GM23248 (cell line): ENCODE measurements at places on chromosomes 6 and 20.

DNA sequence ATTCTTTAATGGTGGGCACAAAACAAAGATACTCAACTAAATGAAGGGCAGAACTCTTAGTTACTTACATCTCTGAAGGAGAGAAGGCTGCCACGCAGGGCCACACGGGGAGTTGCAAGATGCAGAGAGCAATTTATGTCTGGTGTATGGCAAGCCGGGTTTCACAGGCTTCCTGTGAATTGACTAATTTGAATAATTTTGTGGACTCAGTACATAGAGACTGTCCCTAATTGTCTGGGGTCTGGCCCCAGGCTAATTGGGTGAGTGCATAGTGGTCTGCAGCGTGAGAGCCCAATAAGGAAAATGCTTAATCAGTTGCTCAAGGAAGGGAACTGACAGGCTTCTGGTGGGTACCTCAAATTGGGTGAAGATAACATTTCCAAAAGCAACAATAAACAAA is 205.7 kb downstream of the OTOR start:
- DNase-seq = no peak

DNA sequence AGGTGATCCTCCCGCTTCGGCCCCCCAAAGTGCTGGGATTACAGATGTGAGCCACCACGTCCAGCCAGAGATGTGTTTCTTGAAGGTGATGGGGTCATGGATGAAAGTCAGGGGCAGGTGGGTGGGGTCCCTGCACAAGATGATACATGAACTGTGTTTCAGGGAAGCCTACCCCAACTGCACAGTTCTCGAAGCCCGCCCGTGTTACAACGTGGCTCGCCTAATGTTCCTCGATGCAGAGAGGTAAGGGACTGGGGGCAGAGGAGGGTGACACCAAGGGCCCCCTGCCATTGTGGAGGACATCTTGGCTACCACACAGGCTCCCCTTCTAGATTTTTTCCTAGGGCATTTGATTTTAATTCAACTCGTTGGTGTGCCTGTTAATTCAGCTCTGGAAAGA is 11.9 kb upstream of the CAPN11 start:
- no peak for DNase-seq

DNA sequence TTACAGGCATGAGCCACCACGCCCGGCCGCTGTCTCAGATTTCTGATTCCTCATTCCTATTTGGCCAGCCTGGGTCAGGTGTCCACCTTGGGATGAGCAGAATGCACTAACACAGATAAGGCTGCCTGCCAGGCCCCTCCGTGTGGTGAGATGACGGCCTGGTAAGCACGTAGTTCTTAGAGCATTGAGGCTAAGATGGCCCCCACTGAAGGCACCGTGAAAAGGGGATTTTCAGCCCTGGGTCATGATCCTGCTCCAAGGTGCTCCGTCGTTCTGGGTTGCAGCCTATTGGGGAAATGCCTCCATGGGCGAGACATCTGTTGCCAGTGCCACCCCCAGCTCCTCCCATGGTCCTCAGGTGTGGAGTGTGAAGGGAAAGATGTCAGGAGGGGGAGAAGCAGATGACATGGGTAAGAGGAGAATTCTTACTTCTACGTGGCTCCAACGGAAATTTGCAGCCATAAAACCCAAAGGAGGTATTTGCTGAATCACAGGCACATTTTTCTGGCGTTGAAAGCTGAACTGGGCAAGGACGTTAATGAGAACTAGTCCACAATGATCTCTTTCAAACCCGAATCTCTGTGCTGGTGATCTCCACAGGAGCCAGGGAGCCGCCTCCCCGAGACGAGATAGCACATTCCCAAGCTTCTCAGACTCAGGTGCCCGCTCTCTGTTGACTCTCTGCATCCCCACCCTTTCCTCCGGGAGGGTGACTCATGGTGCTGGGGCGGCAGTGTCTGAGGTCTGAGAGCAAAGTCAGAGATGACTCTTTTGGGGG is 34.0 kb upstream of the BMP6 start:
- DNase-seq = peak; percentile 88

DNA sequence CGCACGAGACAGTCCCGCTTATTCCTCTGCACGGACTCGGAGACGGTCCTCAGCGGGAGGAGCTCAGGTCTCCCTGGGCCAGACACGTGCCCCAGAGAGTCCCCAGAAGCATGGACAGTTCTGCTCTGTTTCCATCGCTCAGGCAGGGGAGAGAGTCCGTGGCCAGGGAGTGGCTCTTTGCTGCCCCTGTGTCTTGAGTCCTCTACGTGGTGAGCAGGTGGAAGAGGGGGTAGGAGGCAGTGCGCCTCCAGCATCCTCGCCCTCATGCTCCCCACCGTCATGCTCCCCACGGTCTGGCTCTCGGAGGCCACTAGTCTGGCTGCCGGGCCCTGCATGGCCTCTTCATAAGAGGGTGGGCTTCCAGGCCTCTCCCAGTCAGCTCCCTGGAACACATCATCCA is 8.9 kb downstream of the TAGAP start:
- DNase-seq = no peak

DNA sequence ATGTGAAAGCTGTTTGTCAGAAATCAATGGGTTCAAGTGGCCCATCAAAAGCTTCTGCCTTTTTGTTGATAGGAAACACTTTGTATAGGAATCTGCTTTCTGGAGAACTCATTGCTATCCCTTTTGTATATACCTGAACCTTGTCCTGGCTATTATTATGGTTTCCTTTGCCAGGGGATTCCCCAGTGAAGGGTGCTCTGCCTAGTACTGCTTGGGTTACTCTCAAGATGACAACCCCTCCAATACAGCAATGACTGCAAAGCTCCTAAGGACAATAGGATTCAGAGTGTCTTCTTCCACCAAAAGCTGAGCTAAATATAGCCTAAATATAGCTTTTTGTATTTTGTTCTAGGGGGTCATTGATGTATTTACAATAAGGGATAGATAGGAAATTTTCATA is 54.0 kb upstream of the PTPRK start:
- no peak for DNase-seq

DNA sequence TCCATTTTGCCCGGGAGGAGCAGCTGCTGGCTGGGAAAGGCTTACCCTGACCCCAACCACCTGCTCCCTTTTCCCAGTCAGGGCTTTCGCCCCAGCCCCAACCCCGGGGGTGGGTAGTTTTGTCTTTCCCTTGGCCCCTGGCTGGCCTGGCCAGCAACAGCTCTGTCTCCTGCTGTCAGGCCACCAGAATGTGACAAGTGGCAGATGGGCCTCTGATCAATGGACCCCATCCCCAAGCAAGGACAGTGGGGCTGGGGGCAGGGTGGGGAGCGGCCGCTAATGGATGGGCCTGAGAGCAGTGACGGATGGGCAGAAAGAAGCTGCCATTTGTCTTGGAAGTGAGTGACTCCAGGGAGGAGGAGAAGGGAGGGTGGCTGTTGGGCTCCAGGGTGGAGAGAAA is 121.6 kb downstream of the DHX35 start:
- DNase-seq = no peak

GRCh38 chr6:130252527-130253237 is 29.9 kb upstream of the SAMD3 start:
- DNase-seq = no peak

DNA sequence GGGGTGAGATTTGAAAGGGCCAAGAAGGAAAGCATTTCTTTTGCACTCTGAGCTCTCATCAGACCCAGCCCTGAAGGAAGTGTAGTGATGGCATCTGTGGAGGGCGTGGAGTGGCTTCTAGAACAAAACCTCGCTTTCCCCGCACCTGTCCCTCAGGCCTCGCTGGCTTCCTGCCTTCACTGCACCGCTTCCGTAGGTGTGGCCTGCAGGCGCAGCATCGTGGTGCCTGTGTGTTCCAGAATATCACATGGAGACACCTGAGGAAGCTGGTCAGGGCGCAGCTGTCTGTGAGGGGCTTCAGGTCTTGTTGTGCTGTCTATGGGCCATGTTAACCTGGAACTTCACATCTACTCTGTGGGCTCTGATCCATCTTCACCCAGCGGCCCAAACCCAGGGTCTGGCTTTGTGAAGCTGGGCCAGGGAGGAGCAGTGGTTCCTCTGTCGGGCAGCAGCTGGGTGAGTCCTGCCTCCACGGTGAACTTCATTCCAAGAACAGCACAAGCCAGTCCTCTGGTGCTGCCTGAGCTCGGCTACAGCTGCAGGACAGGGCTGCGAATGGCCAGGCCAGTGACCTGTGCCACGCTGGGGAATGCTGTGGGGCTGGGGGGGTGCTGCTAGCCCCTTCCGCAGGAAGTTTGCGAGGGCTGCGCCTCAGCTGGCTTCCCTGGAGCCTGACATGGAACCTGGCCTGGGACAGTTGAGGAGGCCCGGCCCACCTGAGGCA is 40.9 kb downstream of the DSTN start:
- DNase-seq = no peak

- DNase-seq = peak; percentile 62
These were observed 60.0 kb upstream of the PBOV1 start for GRCh38 chr6:138278326-138278725.

- no peak for DNase-seq
These were observed 347.1 kb downstream of the UTRN start for GRCh38 chr6:144632266-144632665.

DNA sequence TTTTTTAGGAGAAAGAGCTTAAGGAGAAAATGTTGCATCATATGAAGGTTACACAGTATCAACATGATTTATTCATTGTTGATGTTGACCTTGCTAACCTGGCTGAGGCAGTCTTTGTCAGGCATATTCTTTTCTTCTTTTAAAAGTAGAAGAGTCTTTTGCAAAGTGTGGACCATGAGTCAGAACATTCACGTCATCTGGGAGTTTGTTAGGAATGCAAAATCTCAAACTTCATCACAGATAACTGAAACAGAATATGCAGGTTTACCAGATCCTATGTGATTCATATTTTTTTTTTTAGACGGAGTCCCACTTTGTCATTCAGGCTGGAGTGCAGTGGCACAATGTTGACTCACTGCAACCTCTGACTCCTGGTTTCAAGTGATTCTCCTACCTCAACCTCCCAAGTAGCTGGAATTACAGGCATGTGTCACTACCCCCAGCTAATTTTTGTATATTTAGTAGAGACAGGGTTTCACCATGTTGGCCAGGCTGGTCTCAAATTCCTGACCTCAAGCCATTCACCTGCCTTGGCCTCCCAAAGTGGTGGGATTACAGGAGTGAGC is 530.4 kb upstream of the BTBD3 start:
- peak; percentile 85 for DNase-seq

- no peak for DNase-seq
These were observed 375.6 kb downstream of the ZFAND3 start for GRCh38 chr6:38195113-38195635.

GRCh38 chr6:63740709-63741108 is 105.1 kb downstream of the PHF3 start:
- DNase-seq = peak; percentile 74

GRCh38 chr6:150194195-150194594 is 51.4 kb downstream of the PPP1R14C start:
- no peak for DNase-seq

DNA sequence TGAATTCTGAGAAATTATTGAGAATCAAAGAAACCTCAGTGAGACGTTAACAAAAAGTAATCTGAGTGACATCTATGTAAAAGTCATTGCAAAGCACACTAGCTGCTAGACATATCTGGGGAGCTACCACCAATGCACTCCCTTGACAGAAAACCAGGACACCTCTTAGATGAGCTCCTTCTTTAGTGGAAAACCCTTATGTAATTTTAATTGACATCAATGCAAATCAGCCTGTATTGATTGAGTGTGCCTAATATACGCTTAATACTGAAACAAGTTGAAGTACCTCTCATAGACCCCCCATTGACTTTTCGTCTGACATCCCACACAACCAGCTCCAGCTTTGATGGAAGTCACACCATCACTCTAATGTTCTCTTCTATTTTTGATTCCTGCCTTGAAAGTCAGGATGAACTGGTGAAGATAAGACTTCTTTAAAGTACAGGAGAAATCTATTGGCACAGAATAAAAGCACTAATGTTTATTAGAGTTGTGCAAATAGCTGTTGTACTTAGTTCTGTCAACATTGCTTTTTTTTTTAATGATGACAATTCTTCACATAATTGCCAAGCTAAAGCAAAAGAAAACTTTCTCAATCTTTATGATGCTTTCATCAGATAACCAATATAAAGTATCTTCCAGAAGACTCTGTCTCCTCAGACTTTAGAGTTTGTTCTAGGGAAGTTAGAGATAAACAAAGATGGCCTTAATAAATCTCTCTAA is 98.0 kb upstream of the FAM8A1 start:
- no peak for DNase-seq

DNA sequence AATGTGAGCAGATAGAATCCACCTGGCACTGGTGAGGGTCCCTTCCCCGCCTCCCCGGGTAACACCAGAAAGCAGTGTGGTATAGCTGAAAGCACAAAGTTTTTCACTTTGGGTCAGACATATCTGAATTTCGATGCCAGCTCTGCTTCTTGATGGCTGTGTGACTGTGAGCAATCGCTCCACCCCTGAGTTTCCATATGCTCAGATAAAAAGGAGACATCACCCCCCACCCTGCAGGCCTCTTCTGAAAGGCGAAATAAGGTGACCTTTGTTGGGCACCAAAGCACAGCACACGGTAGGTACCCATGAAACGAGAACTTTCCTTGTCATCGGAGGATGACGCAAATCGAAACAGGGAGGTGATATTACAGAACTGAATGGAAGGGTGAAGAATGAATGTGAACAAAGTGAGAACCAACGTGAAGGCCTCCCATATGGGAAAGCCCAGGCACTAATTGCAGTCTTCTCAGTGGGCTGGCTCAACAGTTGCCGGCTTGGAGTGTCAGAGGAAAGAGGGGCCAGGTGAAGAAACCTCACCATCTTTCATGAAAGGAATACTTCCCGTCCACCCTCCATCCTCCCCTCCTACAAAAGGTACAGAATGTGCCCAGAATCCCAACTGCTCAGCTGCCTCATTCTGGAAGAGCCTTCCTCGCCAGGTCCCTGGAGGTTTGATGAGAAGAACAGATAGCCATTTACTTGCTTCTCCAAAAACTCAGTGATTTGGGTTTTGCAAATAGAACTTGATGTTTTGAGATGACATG is 61.8 kb downstream of the NFATC2 start:
- no peak for DNase-seq

DNA sequence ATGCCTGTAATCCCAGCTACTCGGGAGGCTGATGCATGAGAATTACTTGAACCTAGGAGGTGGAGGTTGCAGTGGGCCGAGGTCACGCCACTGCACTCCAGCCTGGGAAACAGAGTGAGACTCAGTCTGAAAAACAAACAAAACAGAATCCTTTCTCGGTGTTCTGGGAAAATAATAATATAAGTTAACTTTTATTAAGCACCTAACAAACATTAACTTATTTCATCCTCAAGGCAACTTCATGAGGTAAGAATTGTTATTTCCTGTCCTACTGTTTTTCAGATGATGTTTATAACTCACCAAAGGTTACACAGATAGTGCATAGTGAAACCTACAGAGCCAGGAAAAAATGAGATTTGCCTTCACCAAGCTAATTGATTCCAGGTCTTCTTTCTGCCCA is 221.4 kb downstream of the PHACTR1 start:
- DNase-seq = no peak
